ENCODE measurements at places on chromosomes 3 and 15.

- no peak for DNase-seq
These were observed 28.9 kb upstream of the ACP3 start for GRCh38 chr3:132288357-132288756.

- peak; percentile 34 for DNase-seq
These were observed 1.3 kb downstream of the ELL3 start for GRCh38 chr15:43775411-43775965.

DNA sequence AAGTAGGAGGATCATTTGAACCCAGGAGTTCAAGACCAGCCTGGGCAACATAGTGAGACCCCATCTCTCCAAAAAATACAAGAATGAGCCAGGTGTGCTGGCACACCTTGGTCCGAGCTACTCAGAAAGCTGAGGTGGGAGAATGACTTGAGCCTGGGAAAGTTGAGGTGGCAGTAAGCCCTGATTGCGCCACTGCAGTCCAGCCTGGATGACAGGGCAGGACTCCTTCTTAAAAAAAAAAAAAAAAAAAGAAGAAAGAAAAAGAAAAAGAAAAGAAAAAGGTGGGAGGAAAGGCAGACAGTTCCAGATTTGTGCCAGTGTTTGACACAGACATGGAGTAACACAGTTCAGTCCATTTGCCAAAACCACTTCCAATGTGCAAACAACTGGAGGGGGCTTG, 75.7 kb downstream of the ATP10A start:
- DNase-seq, result no peak

- DNase-seq, result no peak
These were observed 695.7 kb downstream of the NAALADL2 start for GRCh38 chr3:175554801-175555200.

DNA sequence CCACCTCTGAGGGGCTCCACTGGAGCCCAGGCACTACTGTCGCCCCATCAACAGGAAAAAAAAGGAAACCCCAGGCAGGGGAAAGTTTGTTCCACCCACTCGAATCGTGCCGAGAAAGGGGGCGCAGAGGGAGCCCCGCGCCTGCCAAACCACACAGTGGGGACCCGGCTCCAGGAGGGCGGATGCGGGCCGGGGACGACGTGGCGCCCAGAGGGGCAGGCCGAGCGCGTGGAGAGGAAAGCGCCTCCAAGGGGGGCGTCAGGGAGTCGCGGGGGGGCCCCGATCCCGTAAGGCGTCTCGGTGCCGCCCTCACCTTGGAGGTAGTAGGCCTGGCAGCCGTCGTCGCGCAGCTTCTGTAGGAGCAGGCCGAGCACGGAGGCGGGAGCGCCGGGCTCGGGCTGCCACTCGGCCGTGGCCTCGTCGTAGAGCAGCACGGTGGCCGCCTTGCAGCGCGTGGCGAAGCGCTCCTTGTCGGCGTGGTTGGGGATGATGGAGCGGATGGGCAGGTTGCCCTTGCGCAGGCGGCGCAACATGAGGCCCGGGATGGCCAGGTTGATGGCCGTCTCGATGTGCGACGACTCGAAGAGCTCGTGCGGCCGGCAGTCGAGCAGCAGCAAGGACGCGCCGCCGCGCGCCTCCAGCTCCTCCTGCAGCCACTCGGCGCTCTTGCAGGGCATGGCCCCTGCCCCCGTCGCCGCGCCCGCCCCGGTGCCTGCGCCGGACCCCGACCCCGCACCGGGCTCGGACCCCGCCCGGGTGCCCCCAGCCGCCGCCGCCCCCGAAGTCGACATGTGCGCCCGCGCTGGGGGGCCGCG, 627 bp downstream of the DUSP7 start:
- DNase-seq, result peak; percentile 64

DNA sequence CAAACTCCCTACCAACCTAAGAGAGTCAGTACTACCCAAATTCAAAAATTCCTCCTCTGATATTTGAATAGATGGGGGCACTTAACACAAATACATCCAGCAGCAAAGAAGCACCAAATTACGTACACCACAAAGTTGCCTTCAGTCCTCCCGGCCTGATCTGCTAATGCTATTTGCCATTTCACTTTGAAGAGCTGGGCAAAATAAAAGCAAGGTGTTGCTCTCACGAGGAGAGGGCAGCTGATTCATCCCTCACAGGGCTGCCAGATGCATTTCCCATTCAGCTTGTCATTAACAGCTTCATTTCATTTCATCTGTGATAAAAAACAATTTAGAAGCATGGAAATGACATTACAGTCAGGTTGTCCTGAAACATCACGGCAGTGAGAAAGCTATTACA, 283.4 kb upstream of the VEPH1 start:
- no peak for DNase-seq

DNA sequence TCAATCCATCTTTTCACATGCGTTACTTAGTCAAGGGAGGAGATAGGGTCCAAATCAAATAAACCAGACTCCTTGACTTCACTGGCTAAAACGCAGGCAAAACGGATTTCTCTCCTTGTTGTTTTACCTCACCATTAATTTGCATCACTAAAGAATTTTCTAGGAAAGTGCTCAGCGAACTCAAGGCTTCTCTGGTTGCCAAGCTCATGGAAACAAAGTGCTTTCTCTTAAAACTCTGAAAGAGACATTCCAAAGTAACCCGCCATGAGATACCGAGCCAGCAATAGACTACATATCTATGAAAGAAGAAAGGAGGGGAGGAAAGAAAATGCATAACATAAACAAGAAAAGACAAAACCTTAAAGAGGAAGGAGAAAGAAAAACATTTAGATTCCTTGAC, 211.7 kb upstream of the WNT5A start:
- no peak for DNase-seq

GRCh38 chr3:4656059-4656458, 162.9 kb downstream of the ITPR1 start:
- DNase-seq, result no peak

- DNase-seq, result no peak
These were observed 323.2 kb upstream of the SLCO3A1 start for GRCh38 chr15:91530279-91530678.

- no peak for DNase-seq
These were observed 2.7 kb downstream of the COPS2 start for GRCh38 chr15:49152552-49153312.

DNA sequence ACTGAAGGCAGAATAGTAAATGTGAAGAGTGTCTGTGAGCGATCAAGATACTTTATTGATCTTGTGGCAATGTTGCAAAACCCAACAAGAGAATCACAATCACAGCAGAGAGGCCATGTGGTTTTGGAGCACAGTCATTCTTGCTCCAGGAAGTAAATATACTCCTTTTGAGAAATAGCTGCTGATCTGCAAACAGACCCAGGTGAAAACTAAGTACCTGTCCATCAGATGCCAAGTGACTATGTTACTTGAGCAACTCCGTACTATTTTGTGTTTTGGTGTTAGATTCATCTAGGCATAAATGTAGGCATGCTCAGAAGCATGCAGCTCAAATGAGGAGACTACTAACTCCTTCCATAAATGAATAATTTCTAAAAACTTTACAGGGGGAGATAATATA, 627.9 kb downstream of the ZBBX start:
- DNase-seq, result no peak
